GOT3 (cell line): ENCODE measurements at places on chromosomes 5 and 9.

DNA sequence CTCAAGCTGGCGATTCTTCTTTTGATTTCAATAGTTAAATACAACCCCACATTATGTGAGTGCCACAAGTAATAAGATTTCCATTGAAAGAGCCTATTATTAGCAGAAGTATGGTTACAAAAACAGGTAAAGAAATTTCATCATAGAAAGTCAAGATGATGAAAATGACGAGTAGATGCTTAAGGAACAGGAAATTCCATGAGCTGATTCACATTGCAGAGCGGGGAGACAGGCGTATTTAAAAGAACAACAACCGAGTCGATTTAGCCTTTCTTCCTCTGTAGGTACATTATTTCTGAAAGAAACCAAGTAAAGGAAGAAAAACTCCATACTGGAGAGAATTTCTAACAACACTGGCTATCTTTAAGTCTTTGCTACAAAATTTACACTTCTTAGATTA, 310.4 kb downstream of the SLF1 start:
- DNase-seq: no peak

DNA sequence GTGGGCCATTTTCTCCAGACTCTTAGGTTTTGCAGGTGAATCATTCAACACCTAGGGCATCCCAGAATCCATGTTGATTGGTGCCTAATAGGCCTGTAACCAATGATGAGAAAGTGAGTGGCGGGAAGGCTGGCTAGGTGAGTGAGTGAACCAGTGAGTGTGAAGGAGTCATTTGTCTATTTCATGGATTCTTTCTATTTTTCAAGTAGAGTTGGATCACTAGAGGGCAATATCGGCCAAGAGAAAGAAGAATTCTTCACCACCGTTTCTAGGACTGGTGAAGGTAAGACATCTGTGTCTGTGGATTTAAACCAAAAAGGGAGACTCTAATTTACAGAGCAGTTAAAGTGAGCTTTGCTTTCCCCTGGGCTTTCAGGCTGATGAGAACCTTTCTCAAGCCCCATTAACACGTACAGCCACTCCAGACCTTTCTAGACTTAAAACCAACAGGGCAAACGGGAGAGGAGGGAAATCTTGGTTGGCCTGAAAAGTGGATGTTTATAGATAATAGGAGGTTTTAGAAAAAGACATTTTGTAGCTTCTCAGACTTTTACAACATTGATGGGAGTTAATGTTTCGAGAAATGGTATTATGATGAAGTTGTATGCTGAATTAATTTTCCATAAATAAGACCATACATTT, 114.3 kb upstream of the IL12B start:
- no peak for DNase-seq

- DNase-seq: no peak
Measured at GRCh38 chr5:96861076-96861475, 15.2 kb upstream of the ERAP2 start.

- DNase-seq: no peak
Measured at GRCh38 chr5:147901599-147902039, 4.7 kb downstream of the C5orf46 start.

DNA sequence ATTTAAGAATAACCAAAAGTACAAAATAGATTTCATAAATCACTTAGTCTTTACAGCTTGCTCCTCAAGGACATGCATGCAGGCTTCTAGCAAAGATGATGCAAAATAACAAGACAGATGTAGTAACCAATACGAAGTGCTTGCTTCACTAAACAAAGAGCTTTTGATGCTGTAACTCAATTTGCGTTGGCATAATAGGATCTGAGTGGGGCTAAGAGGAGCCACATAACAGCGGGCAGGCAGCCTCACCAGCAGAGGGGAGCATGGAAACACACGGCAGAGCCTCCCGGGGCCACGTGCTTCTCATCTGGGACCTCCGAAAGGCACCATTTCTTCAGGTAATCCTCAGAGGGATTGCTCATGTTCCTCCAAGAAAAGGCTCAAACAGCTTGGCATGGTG, 139.7 kb downstream of the C5orf15 start:
- DNase-seq: no peak

- DNase-seq: no peak
Measured at GRCh38 chr5:42720251-42720650, 36.4 kb upstream of the CCDC152 start.

DNA sequence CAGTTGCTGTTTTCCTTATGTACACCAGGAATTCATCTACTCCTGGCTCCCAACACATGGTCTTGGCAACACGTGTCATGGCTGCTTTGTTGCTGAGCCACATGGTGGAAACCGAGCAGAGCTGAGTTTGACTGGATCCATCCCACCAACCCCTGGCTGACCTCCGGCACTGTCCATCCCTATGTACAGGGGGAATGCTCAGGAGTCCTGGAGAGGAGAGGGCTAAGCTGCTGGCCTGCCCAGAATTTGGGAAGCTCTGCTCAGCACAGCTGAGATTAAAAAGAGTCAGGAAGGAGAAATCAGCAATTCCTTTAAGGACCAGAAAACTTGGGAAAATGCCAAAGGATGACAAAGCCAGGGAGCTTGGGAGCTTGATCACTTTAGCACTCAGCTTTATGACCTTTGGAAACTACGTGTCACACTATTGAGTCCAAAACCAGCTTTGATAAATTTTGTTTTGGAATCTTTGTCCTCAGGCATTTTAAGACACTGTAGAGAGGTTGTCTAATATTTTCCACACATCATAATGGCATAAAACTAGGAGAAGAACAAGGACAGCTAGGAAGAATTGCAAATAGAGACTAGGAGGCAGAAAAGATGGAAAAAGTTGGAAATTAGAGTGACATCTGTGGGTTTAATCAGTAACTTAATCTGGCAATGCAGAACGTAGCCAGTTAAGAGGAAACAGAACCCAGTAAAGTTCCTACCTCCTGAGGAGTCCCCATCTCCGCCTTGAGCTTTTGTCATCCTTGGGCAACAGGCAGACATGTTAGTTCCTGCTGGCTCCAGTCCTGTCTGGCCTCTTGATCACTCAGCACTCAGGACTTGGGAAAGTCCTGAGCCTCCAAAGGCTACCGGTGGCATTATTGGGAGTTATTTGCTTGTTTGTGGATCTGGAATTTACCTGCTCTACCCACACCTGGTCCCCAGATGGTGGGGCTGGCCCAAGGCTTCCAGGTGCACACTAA, 62.5 kb upstream of the PLPP1 start:
- DNase-seq: no peak

DNA sequence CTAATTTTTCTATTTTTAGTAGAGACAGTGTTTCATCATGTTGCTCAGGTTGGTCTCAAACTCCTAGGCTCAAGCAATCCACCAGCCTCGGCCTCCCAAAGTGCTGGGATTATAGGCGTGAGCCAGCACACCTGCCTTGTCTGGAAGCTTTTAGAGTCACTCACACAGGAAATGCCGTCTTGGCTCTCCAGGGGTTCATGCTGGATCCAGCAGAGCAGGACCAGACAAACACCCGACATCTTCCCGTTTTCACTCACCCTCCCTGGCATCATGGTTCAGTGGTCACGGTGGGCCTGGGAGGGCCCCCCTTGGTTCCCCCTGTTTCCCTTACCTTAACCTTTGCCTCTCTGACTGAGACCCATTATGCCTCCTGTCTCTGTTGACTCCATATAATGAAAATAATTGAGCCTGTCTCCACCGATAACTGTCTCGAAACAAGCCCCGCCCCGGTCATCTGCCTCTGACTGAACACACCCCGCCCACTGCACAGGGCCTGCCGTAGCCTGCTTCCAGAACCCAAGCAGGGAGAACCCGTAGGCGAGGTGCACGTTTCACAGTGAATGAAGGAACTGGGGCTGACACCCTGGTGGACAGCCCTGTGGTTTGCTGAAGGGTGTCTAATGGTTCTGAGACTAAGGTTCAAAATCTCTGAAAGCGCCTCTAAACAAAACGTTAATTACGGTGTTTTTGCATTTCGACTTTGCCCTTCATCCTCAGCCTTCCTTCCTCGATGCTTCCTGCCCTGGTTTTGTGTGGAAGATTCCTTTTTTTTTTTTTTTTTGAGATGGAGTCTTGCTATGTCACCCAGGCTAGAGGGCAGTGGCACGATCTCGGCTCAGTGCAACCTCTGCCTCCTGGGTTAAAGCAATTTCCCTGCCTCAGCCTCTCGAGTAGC, 39.7 kb upstream of the SPRY4 start:
- DNase-seq: no peak

DNA sequence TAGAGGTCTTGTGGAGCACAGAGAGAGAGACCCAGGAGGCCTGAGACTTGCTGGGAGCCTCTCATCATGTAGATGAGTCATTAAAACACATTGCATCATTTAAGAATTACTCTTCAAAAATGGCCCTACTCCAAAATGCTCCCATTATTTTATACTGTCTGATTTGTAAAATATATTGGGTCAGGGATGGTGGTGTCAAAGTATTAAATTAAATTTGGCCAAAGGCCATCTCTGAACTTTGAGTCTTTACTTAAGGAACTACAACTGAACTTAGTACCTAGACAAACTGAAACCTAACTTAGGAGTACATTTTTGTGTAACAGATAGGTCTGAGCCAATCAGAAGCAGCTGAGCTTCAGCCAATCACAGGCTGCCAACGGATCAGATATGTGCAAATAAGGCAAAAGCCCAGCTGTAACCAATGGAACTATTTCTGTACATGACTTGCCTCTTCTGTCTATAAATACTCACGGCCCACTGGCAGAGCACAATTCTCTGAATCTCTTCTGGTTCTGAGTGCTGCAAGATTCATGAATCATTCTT, 657.2 kb downstream of the TLE1 start:
- DNase-seq: no peak

DNA sequence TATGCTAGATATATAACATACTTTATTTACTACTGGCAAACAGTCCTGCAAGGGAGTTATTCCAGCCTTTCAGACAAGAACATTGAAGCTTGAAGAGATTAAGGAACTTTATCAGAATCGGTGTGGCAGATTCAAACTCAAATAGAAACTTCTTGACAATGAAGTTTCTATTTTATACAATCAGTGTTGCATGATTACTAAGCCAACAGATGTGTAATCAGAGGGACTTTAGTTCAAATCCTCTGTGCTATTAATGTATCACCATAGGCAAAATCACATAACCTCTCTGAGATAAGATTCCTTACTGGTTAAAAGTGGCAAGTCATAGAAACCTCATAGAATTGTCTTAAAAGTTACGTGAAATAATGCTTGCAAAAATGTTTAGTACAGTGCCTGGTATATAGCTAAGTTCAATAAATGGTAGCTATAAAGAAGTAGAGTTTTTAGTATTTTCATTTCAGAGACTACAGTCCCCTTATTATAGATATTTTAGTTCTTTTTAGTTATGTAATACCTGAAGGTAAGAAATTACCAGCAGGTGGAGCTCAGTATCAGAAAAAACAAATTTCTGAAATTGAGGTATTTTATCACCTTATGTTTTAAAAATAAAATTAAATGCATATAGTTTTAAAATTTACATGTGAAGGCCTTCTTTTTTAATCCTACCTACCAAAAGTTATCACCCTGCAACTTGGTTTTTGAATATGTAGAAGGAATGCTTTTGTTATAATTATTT, 172.1 kb downstream of the FER start:
- no peak for DNase-seq

GRCh38 chr5:134851307-134851923, 5.6 kb downstream of the C5orf24 start:
- no peak for DNase-seq

DNA sequence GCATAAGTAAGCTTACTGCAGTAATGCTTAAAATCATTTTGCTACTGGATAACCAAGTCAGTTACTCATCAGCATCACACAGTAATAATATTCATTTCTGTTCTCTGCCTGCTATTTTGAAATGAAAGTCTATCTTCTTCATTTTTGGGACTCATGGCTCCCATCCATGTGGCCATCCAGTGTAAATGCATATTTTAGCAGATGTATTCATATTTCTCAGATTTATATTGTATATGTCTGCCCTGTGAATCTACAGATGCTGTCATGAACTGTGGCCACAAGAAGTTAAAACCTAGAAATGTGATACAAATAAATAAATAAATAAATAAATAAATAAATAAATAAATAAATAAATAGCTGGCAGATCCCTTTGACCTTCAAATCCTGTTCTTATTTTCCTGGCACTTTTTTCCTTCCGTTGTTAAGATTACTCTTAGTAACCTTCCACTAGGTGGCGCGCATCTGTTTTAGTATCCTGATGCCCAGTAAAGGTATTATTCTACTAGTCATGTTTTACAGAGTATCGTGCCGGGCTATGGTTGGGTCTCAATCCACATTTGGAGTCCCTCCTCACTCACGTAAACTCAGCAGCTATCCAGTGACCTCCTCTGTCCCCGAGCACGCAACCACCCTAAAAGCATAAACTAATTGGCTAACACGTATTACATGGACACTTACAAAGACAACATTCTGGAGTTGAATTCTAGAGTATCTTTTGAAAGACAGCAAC, 79.2 kb upstream of the IL7R start:
- DNase-seq: no peak

GRCh38 chr5:124274949-124275348, 471.5 kb downstream of the ZNF608 start:
- no peak for DNase-seq

DNA sequence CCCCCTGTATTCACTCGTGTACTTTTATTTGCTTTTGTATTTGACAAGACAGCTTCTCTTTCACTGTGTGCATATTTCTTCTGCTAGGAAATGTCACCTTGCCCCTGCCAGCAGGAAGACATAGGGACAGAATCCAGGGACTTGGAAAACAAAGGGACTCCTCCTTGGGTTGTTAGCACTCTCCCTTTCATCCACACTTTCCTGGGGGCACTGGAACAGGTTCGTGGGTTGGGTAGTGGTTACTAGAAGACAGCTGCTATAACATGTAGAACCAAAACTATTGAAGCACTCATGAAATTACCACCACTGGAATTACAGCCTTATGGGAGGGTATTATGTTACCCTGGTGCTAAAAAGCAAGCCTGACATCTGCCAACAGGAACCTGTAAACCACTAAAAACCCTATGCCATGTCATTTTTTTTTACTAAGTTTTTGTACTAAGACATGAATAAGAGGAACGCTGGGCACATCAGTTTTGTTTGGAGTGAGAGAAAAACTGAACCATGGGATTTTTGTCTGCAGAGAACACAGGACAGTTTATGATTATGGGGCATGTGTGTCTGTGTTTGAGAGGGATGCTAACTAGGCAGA, 4.7 kb upstream of the CCL28 start:
- no peak for DNase-seq

DNA sequence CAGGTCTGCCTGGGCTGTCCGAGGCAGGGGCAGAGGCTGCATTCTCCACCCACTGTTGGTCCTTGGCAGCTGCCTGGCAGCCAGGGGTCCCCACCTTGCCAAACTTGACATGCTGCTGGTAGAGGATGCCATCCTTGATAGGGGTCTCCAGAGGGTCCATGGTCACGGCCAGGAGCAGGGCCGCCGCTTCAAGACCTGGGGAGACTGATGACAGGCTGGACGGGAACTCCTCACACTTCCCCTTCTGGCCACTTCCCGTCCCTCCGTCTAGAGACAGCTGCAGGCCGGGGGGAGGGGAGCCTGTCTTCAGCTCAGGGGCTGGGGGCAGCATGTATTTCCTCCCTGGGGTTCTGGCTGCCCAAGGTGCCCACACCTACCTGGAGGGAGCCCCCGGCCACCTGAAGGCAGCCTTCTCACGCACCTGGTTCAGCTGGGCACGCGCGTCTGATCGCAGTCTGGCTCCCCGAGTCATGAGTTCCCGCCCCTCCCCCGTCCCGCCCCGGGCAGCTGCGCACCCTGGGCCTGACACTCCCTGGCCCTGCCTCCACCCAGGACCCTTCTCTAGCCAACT, at the start of gene DOK3:
Gene DOK3 (minus strand): TSS at position 446 of the 571 bp plus-strand sequence. CDS start 286 bp downstream, at position 160.
- DNase-seq: no peak
